ENCODE measurements at places on chromosomes 11 and 22.

- no peak for DNase-seq
Observed at GRCh38 chr22:27752771-27753170, 48.8 kb downstream of the MN1 start.

DNA sequence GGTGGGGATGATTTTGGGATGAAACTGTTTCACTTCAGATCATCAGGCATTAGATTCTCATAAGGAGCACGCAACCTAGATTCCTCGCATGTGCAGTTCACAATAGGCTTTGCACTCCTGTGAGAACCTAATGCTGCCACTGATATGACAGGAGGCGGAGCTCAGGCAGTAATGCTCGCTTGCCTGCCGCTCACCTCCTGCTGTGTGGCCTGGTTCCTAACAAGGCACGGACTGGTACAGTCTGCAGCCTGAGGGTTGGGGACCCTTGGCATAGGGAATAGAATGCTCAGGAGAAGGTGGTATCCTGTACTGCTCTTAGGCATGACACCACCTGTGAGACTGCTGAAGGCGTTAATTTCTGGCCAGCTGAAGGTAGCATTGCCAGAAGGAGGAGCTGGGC is 47.0 kb downstream of the STIM1 start:
- DNase-seq, result no peak

GRCh38 chr11:37642296-37642695 is 1044.3 kb upstream of the RAG2 start:
- DNase-seq, result no peak

GRCh38 chr11:10543782-10544181 is 2.8 kb upstream of the RNF141 start:
- no peak for DNase-seq

DNA sequence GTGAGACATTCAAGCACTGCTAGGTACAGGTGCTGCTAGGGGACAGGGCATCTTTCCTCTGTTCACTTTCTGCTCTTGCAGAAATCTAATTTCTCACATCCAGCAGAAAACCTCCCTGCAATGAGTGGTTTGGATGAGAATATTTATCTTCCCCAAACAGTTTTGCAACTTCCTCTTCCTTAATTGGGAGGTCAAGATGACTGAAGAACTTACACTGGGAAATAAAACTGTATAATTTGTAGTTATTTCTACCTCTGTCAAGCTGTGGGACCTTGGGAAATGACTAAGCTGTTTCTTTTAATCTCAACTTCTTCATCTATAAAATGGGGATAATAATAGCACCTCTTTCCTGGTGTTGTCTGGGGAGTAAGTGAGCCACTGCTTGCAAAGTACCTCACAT is 69.8 kb downstream of the PRR5L start:
- DNase-seq, result no peak

- no peak for DNase-seq
Observed at GRCh38 chr11:43145653-43146052, 166.1 kb upstream of the API5 start.
